ENCODE measurements at places on chromosomes 6 and 20.

DNA sequence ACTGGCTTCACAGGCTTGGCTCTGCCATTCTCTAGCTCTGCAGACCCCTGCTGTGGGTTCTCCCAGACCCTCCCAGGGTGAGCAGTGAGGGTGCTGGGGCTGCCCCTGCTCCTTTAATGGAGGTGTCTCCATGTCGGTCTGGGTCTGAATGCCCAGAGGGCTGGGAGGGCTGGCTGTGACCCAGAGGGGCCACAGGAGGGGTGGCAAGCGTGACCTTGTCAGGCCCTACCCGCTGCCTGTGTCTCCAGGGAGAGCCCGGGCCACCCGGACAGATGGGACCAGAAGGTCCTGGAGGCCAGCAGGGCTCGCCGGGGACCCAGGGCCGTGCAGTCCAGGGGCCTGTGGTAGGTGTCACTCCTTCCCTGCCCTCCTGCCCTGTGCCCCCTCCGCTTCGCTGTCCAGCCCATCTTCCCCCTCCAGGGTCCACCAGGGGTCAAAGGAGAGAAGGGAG, 32.1 kb downstream of the COL20A1 start:
- DNase-seq, result no peak

DNA sequence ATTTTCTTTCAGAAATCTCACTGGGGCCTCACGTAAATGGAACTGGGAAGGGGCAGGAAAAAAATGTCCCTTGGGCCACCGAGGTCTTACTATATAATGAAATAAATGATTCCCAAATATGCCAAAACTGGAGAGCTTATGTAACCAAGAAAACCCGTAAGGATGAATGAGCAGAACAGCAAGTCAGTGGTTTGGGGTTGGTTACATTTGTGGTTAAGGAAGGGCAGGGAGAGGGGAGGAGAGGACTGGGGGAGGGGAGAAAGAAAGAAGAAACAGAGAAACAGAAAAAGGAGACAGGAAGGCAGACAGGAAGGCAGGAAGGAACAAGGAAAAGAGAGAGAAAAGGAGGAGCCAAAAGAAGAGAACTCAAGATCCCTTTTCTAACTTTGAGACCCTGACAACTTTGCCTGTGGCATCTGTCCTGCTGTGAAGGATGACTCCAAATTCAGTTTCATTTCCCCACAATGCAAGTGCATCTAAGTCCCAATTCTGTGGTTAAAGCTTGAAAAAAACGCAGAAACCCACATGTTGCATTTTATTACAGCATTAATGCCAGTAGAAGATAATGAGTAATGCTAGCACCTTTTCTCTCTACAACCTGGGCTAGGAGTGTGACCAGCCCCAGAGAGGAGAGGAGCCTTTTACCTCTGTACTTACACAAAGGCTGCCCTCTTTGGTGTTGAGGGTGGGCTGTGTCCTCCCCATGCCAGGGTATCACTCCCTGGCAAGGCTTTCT, 10.8 kb upstream of the ARMC2 start:
- no peak for DNase-seq

DNA sequence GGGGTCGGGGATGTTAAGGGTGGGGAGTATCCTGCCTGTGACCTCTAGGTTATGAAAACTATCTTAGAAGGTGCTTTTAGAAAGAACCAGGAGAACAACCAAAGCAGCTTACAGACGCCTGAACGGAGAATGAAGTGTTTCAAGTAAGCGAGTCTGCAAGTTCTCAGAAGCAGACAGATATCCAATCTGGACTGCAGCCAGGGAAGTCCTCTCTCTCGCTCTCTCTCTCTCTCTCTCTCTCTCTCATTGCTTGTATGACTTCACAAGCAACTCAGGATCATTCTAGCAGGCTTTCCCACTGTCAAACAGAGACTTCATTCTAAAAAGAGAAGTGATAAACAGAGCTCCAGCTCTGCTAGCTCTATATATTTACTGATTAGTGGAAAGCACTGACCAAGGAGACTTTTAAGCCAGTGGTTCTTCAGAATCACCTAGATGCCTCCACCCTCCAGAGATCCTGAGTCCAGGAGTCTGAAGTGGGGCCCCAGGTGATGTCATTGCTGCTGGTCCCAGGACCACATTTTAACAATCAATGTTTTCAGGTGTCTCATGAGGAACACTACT, 6.0 kb downstream of the TCF21 start:
- no peak for DNase-seq

- DNase-seq, result no peak
Measured at GRCh38 chr20:24970030-24970553, 21.0 kb downstream of the CST7 start.

DNA sequence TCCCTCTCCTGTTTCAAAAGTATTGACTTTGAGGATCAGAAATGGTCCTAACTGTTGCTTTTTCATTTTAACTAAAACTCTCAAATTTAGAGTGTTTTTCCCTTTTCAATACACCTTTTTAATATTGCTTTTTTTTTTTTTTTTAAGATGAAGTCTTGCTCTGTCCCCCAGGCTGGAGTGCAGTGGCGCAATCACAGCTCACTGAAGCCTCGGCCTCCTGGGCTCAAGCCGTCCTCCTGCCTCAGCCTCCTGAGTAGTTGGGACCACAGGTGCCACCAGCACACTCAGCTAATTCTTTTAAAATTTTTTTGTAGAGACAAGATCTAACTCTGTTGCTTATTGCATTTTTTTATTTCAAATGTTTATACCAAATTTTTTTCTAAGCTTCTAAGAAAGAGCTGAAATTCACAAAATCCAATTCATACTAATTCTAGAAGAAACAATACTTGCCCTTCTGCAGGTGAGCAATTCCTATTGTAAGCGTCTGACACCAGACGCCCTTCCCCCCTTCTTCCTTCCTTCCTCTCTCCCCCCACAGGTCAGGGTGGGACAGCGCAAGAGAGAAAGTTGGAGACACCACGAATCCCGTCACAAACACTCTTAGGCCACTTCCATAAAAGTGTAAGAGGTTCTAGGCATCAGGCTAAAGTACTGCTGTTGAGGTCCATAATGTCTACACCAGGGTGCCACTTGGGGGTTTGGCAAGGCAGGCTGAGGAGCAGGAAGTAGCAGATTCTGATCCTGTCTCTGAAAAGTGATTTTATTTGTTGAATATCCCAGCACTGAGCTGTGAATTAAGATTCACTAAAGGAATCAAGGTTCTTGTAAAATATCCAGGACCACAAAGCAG, 12.8 kb downstream of the DLL1 start:
- DNase-seq, result no peak

DNA sequence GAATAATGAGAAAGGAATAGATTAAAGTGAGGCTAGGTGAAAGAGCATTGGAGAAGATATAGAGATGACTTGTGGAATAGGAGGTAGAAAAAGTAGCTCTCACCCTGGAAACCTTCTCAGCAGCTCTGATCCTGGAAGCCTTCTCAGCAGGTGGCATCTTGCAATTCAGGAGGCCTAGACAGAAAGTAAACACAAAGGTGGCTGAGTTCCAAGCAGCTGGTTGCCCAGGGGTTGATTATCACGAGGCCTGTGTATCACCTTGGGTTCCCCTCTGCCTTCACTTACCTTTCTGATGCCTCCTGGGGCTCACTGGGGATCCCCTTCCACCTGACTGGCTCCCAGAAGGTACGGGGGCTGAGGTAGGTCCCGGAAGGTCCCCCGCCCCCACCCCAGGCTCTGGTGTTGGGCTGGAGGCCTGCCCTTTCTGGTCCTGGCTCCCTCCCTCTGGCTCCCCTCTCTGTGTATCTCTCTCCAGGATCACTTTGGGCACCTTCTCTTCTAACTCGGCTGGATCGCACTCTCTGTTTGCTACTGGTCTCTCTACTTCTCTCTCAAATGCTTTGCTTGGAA, 9.7 kb downstream of the MDC1 start:
- no peak for DNase-seq

- DNase-seq, result no peak
Measured at GRCh38 chr6:20542927-20543602, 8.8 kb downstream of the CDKAL1 start.

DNA sequence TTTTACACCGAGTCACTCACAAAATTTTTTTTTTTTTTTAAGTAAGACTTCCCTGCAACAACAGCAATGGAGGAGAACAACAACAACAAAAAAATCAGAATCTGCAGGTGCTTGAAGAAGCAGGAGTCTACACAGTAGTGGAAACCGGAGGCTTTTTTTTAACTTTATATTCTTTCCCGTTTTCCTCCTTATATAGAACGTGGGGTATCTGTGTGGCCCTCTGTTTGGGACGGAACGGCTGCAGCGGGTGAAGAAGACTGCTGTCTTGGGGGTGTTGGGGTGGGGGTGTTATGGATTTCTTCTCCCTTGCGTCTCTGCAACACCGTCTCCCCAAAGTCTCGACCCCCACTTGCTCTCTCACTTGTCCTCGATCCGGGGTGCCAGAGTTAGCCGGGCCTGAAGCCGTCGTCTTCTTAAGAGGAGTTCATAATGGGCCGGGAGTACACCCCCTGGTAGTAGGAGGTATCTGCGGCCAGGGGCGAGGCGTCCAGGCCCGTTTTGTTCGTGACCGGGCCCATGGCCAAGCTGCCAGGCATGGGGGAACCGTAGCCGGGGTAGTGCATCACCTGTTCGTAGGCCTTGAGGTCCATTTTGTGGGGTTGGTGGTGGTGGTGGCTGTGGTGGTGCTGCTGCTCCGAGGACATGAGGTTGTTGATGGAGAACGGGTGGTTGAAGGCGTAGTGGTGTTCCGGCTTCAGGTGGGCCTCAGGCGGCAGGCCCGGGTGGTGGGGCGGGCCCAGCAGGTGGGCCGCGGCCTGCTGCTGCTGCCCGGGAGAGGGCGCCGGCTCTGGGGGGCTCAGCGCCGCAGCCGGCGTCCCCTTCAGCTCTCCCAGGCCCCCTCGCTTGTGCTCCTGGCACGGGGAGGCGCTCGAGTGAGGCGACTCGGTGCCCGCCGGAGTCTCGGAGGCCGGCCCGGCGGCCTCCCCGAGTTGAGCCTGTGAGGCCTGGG, 2.7 kb downstream of the FOXA2 start:
- DNase-seq, result no peak

- DNase-seq, result no peak
Measured at GRCh38 chr20:58719971-58720371, 27.4 kb downstream of the NPEPL1 start.

- no peak for DNase-seq
Measured at GRCh38 chr6:43834528-43835155, 64.6 kb downstream of the VEGFA start.

GRCh38 chr20:38937978-38938473, 11.8 kb downstream of the FAM83D start:
- DNase-seq, result no peak

GRCh38 chr6:6003621-6004366, 2.9 kb downstream of the NRN1 start:
- no peak for DNase-seq

- no peak for DNase-seq
Measured at GRCh38 chr20:8227293-8227692, 95.2 kb downstream of the PLCB1 start.

- DNase-seq, result no peak
Measured at GRCh38 chr6:164911873-164912580, 397.4 kb downstream of the C6orf118 start.

GRCh38 chr20:9441948-9442347, 72.4 kb upstream of the LAMP5 start:
- DNase-seq, result no peak

DNA sequence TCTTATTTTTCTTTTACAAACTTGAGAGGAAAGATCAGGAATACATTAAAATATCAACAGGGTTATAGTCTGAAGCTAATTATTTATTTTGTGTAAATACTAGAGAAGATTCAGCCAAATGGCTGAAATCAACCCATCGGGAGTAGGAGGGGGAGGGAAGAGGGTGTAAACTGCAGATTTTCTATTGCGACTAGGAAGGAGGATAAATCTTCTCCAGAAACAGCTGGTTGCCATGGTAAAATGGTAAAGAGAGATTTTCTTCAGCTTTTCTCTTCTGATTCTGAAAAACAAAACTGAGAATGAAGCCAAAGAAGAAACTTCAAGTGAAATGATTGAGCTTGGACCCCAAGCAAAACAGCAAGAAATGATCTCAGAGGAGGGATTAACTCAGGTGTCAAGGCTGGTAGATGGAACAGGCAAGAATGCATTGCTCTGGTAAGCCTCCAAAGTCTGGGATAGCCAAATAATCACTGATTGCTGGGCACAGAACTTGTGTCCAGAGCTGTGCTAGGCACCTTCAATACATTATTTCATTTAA, 193.5 kb upstream of the SPTLC3 start:
- DNase-seq, result no peak

- no peak for DNase-seq
Measured at GRCh38 chr6:165458134-165458533, 148.7 kb upstream of the C6orf118 start.

- DNase-seq, result no peak
Measured at GRCh38 chr20:53530440-53530839, 63.2 kb downstream of the ZNF217 start.

- no peak for DNase-seq
Measured at GRCh38 chr6:125201961-125202729, 48.6 kb downstream of the TPD52L1 start.

DNA sequence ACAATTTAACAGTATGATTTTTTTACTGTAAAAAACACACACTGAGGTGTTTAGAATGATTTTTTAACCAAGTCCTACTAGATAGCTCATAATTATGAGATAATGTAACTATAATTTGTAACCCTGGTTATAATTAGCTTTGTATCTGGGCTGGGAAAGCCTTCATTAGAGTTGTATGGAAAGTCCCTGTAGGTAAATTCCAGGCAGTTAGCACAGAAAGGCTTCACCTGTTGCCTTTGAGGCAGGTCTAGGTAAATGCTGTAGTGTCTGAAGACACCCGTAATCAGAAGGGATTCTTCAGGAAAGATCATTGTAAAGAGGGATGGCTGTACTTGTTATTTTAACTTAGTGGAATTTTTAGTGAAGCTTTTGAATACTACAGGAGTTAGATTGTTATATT, 1.9 kb downstream of the TMEM200A start:
- DNase-seq, result no peak

DNA sequence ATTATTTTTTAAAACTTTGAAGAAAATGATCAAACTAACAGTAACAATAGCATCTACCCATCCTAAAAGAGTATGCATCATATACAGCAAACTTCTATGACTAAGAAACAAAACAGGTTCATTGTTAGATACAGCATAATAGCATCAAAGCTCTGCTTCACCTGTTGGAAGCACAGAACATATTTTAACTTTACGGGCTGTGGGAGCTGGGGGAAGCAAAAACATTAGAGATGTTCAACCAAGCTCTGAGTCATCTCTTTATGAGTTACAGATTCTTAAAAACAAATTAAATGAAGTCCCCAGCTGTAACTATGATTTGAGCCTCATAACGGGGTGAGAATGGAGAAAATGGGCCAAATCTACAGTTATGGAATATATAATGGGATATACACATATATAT, 63.4 kb downstream of the SYNE1 start:
- DNase-seq, result no peak

DNA sequence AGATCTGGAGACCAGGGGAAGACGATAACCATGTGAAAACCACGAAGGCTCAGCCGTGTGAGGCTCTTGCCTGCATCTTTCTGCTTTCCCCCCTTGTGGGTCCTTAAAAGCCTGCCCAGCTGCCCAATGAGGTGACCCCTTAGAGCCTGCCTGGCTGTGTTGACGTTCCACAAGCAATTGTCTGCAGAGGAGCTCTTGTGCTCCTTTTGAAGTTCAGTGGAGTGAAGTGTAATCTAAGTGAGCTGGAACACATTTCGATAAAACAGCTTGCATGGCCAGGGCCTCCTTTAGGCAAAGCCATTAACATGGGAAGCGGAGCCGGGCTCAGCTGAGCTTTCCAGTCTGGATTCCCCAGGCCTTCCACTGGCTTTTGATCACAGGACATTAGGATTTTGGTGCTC, 27.3 kb upstream of the TCP11 start:
- peak; percentile 59 for DNase-seq

- DNase-seq, result no peak
Measured at GRCh38 chr6:139250296-139251044, 41.3 kb downstream of the TXLNB start.

GRCh38 chr20:35446356-35447078, 8.5 kb upstream of the GDF5 start:
- no peak for DNase-seq

GRCh38 chr20:19758501-19759331, 658 bp downstream of the RIN2 start:
- DNase-seq, result no peak

All from left renal cortex interstitium (tissue), 4 donors.